Cortex of kidney (tissue), 1 donor: ENCODE measurements at places on chromosomes 1 and 21.

DNA sequence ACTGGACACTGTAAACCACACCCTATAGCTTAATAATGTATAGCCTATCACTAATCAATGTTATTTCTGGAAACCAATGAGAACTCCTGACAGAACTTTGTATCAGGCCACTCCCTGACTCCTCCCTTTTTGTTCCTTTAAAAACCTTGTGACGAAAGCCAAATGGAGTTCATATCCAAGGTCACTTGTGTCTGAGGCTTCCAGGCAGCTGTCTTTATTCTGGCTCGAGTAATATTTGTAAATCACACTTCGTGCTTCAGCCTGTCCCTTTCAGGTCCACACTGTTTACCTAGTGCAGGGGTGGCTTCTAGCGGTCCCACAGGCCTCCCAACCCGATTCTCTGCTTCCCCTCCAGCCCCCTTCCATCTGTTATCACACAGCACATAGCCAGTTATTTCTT, 16.2 kb upstream of the CAPN9 start:
- no peak for DNase-seq

- no peak for DNase-seq
These were observed 36.4 kb downstream of the TTC39A start for GRCh38 chr1:51293898-51294515.

- no peak for DNase-seq
These were observed 89.9 kb downstream of the RAVER2 start for GRCh38 chr1:64834734-64835133.

DNA sequence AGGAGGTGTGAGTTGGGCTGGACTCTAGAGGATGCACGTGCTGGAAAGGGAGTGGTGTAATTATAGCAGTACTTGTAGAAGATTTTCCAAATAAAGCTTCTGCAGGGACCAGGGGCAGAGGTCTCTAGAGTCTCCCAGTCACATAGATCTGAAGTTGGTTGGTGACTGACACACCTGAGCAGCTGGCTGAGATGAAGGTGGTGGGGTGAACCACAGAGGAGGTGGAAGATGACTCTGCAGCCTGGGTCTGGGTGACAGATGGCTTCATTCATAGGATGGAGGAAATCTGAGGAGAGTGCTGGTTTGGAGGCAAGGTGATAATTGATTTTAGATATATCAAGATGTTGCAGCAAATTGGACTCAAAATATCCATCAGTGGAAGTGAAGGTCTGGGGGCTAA, 178.9 kb upstream of the IVNS1ABP start:
- DNase-seq: no peak

DNA sequence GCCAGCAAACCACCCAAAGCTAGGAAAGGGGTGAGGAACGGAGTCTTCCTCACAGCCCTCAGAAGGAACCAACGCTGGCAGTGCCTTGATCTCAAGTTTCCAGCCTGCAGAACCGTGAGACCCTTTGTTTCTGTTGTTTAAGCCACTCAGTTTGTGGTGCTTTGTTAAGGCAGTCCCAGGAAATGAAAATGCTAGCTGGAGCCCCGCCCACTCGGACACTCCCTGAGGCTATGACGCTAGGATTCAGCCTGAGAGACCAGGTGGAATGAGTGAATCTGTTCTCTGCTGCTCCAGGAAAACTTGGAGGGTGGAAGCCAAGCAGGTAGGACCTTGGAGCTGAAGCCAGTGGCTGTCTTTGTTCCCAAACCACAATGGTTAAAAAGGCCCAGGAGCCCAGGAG, 196.5 kb upstream of the POU3F1 start:
- DNase-seq: no peak

DNA sequence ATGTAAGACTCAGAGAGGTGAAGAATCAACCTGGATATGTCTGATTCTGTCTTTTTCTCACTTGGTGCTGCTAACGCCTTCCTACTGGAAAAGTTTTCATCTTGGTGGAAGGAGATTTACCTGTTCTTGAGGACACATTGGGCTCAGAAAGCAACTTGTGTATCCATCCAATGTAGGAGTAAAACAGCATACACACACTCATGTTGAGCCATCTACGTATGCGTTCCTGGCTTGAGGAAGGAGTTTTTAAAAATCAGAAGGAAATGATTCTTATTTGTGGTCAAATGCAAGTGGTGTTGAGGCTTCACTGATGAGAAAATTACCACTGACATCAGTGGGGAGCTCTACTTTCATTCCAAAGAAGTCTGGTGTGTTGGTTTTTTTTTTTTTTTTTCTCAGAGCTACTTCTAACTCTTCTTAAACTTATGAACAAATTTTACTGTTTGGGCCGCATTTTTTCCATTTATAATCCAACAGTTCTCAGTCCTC, 25.6 kb downstream of the XCL2 start:
- no peak for DNase-seq

GRCh38 chr1:58874342-58874741, 90.5 kb upstream of the JUN start:
- DNase-seq: no peak

- DNase-seq: no peak
These were observed 6.8 kb upstream of the IL24 start for GRCh38 chr1:206890125-206891060.

DNA sequence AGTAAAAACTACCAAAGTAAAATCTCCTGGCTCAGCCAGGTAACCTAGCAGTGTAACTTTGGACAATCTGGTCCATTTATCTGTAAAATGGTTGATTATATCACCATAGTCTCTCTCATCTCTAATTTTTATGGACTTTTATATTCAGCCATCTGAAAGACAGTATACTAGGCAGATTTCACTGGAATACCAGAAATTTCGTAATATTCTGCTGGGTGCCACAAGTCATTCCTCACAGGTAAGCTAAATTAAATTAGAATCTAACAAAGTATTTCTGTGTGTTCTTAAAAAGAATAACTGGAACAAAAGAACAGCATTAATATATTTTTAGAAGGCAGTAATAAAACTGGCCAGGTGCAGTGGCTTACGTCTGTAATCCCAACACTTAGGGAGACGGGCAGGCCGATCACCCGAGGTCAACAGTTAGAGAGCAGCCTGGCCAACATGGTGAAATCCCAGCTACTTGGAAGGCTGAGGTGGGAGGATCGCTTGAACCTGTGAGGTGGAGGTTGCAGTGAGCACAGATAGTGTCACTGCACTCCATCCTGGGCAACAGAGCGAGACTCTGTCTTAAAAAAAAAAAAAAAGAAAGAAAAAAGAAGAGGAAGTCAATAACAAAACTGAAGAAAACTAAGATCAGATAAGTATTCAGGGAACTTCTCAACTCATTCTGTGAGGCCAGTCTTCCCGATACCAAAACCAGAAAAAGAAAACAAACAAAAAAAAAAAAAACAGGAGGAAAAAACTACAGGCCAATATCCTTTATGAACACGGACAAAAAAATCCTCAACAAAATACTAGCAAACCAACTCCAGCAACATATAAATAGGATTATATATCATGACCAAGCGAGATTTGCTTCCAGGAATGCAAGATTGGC, 35.9 kb downstream of the PIK3R3 start:
- DNase-seq: no peak

DNA sequence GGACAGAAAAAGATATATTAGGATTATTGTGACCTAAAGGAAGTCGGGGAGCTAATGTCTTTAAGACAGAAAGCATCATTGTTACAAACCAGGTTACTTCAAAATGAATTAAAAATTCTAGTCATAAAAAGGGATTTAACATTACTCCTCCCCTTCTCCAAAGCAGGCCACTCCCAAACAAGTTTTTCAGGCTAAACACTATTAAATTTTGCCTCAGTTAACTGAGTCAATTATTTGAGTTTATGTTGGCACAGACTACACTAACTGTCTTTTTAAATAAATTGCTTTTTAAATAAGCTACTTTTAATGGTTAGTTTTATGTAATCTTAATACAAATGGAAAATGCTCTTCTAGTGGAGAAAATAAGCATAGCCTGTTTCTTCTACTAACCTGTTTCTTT, 395.0 kb upstream of the DUSP10 start:
- DNase-seq: no peak

GRCh38 chr1:8217011-8217711, 100.8 kb upstream of the SLC45A1 start:
- DNase-seq: no peak

DNA sequence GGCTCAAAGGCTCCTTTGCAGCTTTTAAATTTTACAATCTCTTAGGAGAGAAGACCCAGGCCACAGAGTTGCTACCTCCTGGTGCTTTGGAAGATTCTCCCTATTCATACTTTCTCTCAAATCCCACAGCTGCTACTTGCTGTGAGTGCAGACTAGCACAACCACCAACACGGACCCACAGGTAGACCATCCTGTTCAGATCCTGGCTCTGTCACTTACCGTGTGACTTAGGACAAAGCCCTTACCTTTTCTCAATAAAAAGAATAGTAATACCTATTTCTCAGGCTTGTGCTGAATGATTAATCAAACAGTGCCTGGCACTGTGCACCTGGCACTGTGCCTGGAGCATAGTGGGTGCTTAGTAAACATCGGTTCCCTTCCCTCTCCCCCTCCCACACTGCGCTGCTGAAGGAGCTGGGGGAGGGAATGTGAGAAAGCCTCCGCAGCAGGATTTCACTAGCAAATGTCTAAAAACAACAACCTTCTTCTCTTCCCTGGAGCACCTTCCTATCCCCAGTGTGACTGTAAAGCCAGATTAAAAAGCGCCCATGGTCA, 81.7 kb downstream of the PGM1 start:
- no peak for DNase-seq

- DNase-seq: no peak
These were observed 59.9 kb upstream of the CDC42BPA start for GRCh38 chr1:227378181-227378580.

DNA sequence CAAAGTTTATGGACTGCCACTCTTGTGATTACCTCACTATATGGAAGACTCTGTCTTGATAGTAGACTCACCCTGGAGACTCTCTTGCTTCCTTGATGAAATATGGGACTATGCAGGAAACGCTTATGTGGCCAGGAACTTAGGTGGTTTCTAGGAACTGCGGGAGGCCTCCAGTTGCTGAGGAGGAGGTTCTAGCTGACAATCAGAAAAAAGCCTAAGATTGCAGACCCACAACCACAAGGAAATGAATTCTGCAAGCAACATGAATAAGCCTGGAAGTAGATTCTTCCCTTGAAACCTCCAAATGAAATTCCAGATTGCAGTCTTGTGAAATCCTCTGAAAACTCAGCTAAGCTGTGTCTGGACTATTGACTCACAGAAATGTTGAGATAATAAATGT, 88.9 kb upstream of the COL11A1 start:
- no peak for DNase-seq

DNA sequence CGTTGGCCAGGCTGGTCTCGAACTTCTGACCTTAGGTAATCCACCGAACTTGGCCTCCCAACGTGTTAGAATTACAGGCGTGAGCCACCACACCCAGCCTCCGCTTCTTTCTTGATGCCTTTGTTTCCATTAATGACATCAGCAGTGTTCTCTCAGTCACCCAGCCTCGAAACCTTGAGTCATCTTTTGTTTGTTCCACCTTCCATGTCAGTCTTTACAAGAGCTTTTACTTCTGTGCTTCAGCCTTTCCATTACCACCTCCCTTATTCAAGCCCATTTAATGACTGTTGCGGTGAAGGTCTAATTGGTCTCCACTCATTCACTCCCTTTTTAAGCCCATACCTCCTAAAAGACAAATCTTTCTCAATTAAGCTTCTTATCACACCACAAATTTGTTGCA, 146.6 kb upstream of the ADGRL2 start:
- no peak for DNase-seq

DNA sequence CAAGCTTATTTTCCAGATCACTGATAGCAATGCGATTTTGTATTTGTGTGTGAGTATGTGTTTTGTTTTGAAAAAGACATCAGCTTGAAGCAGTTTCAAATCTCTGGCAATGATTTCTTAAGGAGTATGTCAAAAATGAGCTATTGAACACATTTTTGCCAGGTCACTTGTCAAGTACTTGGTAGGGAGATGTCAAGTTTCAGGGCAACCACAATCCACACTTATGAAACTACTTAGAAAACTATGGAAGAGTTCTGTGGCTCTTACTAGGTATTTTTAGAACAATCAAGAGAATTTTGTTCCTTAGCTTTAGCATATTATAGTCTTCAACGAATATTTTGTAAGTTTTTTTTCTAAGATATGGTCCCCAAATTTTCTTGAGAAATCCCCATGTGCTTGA, 318.8 kb upstream of the ZRANB2 start:
- DNase-seq: no peak
